ENCODE measurements at places on chromosomes 11 and 22. TPM values are rescaled to one million over a fixed set of nuclear protein-coding genes. Genes with fewer than 3 reads are reported as not detected.

Gene NCR3LG1
- total RNA-seq = 1.1 TPM

Gene SLC22A9
- total RNA-seq = not detected

Gene CHST1
- total RNA-seq = 19.3 TPM

Gene OR4D5
- not detected for total RNA-seq

Gene TMEM191C
- total RNA-seq = 0.63 TPM

Measured in bladder microvascular endothelial cell (primary cell).